ENCODE measurements at places on chromosomes 6 and 20.

DNA sequence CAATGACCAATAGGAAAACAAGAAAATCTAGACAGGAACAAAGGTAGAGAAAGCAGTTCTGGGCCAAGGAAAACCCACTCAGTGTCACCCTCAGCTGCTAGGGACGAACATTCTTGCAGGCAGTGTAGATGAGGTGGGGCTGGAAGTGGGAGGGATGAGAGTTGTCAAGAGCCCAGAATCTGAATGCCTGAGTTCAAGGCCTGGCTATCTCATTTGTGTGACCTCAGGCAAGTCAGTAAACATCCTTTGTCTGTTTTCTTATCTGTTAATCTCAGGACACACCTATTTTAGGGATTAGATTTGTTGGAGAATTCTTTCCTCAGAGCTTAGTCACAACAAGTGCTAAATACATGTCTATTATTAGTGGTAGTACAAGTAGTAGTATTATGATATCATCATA, 50.9 kb upstream of the KIF16B start:
- no peak for DNase-seq

- no peak for DNase-seq
Observed at GRCh38 chr6:14224359-14225103, 107.0 kb downstream of the CD83 start.

DNA sequence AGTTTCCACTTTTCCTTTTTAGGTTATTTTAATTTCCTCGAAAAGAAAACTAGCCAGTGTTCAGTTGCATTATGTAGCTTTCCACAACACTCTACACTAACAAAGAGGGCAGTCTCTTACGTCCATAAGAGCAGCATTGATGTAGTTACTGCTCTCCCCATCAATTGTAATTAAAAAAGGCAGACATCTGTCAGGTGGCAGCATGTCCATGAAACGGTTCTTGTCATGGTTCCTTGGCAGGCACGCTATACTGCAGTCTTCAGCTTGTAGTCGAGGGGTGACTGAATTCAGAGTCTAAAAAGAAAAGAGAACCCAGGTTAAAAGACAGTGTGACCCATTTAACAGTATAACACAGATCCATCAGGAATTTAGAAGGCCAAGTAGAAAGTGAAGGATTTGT, 80.1 kb upstream of the THEMIS start:
- no peak for DNase-seq

GRCh38 chr6:15148356-15148946, 97.4 kb upstream of the JARID2 start:
- DNase-seq, result no peak

GRCh38 chr6:136213853-136214252, 36.3 kb downstream of the MTFR2 start:
- no peak for DNase-seq

- DNase-seq, result no peak
Observed at GRCh38 chr20:25242231-25242630, 5.7 kb upstream of the PYGB start.

- DNase-seq, result no peak
Observed at GRCh38 chr6:149263321-149263720, 54.2 kb upstream of the TAB2 start.

GRCh38 chr6:90896075-90896547, 309.2 kb upstream of the MAP3K7 start:
- DNase-seq, result no peak

DNA sequence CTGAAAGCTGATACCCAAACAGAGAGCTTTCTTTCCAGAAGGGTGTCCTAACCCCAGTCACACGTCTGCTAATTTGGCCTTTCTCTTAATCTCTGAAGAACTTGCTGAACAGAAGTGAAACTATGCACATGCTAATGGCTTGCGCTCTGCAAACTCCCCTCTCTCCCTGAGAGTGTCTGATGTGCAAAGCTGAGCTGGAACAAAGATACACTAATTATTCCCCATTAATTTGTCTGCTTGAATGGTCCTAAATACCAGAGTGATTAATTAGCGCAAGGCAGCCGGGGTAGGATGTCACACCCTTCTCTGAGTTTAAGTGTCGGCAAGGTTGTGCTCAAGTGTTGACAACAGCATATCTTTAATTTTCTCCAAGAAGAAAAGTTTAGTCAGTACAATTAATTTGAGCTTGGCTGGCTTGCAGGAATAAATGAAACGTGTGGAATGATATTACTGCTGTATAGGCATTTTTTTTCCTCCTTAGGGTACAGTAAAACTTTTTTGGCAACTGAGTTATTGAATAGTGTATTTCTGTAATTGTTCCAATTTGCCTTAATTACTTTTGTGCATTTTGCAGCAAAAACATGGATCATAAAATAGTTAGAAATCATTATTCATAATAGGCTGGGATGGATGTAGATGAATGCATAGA, 715.9 kb upstream of the POU3F2 start:
- no peak for DNase-seq

GRCh38 chr20:39954621-39955020, 734.4 kb downstream of the MAFB start:
- DNase-seq, result no peak

DNA sequence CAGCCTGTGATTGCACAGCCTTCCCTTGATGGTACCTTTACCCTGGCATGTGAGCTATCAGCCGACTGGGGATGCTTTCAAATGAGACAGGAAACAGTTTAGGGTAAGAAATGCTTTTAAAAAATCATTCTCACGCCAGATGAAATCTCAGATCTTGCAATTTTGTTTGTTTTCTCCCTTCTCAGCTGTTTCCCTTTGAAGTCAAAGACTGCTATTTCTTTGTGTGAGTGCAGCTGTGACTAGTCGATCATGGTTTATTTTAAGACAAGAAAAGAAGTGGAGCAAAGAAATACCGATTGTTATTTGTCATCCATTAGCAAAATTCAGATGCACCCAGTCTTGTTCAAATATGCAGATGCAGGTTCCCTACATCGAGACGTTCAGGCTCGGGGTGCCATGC, 489.7 kb downstream of the QKI start:
- DNase-seq, result no peak

- DNase-seq, result no peak
Observed at GRCh38 chr6:92124200-92124651, 1295.1 kb downstream of the EPHA7 start.

DNA sequence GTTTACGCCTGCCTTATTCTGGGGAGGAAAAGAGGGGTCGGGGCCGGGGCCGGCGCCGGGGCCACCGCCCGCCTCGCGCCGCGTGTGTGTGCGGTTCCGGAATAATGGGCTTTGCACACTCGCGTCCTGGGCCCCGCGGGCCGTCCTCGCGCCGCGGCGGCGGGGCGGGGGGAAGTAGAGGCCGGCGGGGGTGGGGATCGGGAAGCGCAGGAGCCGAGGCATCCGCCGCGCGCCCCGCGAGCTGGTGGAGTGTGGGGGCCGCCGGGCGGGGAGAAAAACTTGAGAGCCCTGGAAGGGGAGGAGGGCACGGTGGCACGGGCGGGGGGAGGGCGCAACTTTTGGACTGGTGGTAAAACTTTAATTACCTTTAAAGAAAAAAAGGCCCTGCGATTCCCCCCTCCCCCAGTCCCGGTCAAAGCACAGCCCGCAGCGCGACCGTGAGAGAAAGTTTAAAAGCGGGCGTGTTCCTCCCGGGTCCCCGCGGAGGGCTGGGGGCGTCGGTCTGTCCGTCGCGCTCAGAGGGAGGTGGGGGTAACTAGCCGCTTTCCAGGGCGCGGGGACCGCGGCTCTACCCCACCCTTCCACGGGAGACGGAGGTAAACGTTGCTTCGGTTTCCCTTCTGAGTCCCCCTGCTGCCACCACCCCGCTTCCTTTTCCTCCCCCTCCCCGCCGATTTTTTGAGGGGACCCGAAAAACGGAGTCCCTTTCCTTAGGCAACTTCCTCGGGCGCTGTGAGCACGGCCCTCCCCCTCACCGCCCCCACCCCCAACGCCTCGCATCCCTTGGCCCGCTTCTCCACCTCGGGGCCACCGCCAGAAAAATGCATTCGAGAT, 1.9 kb downstream of the L3MBTL3 start:
- DNase-seq, result peak; percentile 34

DNA sequence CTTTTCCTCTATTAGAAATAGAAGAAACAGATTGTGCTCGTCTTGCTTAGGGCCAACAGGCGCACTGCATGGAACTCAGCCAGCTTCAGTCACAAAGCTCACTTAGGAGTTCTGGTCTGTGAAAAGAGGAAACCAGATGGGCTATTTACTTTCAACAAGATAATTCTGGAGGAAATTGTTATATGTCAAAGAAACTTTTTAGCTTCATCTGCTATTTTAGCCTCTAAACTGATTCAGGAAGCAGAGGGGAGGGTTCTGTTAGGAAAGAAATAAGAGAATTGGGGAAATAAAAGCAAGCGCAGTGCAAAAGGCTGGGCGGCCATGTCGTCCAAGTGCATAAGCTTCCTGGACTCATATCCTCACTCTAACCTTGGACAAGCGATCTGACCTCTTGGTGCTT, 21.3 kb downstream of the PRKN start:
- no peak for DNase-seq

DNA sequence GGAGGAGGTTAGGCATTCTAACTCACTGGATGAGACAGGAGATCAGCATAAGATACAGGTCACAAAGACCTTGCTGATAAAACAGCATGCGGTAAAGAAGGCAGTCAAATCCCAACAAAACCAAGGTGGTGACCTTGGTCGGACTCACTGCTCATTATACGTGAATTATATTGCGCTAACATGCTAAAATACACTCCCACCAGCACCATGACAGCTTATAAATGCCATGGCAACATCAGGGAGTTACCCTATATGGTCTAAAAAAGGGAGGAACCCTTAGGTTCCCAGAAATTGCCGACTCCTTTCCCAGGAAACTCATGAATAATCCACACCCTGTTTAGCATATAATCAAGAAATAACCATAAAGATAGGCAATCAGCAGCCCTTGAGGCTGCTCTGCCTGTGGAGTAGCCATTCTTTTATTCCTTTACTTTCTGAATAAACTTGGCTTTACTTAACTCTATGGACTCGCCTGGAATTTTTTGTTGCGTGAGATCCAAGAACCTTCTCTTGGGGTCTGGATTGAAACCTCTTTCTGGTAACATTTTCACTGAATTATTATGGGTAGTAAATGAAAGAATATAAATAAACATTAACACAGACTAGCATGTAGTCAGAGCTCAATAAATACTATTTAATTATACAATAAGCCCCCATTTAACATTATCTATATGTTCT, 3.0 kb upstream of the LAMA4 start:
- no peak for DNase-seq

DNA sequence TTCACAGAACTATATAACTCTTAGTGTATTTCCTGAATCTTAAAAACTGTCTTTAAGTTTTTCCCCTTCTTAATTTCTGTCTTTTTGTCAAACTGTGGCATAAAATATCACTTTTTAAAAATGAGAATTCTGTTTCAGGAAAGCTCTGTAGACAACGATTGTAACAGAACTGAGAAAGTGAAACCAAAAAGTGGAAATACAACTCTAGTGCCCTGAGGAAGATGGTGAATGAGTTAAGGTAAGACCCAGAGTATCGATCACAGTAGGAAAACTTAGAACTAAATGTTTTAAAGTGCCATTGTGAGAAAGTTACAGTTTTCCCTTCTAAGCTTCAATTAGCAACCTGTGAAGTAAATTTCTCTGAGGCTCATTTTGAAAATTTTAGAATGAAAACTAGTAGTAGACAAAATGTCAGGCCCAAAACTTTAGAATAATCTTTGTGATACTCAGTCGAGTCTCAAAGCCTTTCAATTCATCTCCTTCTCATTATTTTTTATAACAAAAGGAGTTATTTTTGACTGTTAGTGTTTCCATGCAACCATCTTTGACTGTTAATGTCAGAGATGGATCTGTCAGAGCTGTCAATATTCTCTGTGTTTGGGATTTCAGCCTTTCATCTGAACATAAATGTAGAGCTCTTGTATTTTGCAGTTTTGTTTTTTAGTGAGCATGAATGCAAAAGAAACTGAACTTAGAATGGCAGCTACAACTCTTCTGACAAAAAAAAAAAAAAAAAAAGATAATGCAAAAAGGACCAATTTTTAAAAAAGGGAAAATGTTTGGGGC, 19.0 kb upstream of the TRDN start:
- DNase-seq, result no peak

- DNase-seq, result no peak
Observed at GRCh38 chr20:20892328-20892727, 179.9 kb upstream of the RALGAPA2 start.

DNA sequence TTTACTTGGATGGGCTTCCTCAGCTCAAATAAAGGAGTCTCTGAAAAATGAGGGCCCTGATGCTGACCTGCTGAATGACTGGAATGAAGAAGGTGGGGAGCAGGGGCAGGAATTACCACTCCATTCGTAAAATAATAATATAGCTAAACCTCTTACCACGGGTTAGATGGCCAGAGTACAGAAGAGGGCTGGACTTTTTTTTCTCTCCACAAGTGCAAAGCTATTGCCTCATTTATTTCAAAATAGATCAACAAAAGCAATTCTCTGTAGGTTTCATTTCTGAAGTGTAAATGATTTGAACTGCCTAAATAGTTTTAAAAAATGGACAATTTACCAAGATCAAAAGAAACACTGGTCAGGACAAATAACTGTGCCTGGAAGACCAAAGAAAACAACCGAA, 256.7 kb downstream of the KIF16B start:
- DNase-seq, result no peak

- no peak for DNase-seq
Observed at GRCh38 chr20:40476461-40476860, 212.6 kb downstream of the MAFB start.

GRCh38 chr20:51960047-51960675, 157.8 kb upstream of the SALL4 start:
- no peak for DNase-seq

- DNase-seq, result no peak
Observed at GRCh38 chr6:165675120-165675519, 12.1 kb upstream of the PDE10A start.

- DNase-seq, result no peak
Observed at GRCh38 chr6:15232836-15233510, 12.9 kb upstream of the JARID2 start.

- DNase-seq, result no peak
Observed at GRCh38 chr6:97939440-97940168, 656.6 kb upstream of the MMS22L start.

- no peak for DNase-seq
Observed at GRCh38 chr6:7235712-7236305, 77.2 kb downstream of the SSR1 start.

DNA sequence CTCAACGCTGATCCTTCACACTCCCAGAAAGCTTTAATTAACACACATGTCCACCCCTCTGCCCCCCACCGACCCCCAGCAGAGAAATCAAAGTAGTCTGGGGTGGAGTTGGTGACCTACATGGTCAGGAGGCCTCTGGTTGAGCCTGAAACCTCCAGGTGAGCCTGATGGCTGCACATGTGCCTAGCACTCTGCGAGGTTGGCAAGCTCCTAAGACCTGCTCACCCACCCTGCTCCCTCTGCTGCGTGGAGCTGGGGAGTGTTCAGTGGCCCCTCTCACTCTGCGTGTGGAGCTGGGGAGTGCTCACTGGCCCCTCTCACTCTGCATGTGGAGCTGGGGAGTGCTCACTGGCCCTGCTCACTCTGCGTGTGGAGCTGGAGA, 7.9 kb upstream of the YTHDF1 start:
- no peak for DNase-seq
